ENCODE measurements at places on chromosomes 4 and X.
A peak's percentile ranks its signal among the peaks of the same experiment; 100 is the strongest.

DNA sequence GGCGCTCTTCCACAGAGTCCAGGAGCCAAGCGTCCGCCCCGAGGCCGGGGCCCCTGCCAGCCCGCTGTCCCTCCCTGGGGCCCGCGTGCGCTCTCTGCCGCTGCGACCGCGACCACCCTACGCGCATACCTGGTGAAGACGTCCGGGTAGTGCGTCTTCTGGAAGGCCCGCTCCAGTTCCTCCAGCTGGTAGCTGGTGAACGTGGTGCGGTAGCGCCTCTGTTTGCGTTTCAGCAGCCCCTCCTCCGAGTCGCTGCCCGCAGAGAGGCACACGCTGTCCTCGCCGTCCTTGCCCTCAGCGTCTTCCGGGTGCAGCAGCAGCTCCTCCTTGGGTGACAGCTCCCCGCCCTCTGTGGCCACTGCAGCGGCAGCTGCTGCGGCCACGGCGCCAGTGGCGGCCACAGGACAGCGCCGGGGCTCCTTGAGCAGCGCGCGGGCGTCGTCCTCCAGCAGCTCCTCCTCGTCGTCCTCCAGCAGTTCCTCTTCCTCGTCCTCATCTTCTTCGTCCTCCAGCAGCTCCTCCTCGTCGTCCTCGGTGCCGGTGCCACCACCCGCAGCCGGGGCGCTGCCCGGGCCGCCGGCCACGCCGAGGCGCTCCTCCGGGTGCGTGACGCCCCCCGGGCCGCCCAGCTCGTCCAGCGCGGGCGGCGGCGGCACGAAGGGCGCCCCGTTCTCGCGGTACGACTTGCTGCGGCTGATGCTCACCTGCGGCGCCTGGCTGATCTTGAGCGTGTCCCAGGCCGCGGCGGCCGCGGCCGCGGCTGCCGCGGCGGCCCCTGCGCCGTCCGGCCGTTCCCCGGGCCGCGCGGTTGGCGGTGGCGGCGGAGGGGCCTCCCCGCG lies 2.8 kb downstream of the ARX start:
- DNase-seq, result no peak

DNA sequence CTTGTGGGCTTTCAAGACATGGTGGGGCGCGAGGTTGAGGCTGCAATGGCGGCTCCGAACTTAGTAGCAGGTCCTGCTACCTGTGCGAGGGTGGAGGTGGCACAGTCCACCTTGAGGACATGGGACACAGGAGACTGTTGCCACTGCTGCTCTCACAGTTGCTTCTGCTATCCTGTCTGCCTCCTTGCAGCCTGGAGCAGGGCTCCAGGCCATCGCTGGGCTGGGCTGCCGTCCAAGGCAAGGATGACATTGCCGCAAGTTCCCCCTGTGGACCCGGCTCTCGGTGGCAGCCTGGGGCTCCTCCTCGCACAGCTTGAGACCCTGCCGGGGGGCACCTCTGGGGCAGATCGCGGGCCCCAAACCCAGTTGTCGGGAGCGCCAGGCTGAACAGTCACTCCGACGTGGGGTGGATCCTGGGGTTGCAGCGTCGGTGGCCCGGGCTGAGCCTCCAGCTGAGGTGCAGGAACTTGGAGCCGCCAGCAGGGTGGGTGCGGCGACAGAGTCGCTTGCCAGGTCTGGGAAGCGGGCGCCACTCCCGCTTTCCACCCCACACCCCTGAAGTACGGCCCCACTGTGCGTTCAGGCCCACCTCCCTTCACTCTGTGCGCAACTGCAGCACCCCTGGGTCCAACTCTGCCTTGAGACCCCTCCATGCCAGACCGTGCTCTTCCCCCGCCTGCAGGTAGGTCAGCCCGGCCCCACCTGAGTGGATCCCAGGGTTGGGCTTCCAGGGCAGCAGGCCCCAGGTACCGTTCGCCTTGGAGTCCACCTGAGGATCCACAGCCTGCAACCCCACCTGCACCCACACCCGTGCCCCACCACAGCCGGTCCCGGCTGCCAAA lies 192.7 kb upstream of the NUDT6 start:
- no peak for DNase-seq

DNA sequence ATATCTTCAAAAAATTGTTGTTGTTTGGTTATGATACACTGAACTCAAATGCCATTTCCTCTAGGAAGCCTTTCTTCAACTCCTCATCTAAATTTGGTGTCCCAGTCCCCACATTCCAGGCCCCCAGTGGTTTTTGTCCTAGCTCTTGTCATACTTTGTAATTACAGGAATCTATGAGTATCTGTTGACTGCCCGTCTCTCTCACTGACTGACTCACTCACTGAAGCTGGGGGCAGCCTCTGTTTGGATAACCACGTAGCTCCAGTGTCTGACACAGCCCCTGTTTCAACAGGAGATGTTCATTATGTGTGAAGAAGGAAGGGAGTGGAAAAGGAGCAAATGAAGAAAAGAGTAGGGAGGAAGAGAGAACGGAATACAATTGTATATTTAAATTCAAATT lies 284.1 kb upstream of the TENM3 start:
- DNase-seq, result no peak

DNA sequence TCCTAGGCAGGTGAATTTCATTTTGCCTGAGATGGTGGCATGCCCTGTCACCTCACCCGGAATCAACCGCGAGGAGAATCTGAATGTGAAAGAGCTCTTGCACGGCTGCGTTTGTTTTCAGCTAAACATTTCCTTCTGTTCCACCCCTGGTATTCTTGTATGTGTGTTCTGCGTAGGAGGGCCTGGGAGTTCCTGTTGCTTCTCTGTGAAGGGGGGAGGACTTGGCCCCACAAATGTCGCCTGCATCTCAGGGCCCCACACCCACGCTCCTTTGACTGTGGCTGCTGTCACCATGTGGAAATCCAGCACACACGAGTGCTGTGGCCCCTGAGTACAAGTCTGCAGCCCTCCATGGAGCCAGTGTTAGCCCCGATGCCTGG lies 45.8 kb upstream of the CLCN4 start:
- DNase-seq, result peak; percentile 73

DNA sequence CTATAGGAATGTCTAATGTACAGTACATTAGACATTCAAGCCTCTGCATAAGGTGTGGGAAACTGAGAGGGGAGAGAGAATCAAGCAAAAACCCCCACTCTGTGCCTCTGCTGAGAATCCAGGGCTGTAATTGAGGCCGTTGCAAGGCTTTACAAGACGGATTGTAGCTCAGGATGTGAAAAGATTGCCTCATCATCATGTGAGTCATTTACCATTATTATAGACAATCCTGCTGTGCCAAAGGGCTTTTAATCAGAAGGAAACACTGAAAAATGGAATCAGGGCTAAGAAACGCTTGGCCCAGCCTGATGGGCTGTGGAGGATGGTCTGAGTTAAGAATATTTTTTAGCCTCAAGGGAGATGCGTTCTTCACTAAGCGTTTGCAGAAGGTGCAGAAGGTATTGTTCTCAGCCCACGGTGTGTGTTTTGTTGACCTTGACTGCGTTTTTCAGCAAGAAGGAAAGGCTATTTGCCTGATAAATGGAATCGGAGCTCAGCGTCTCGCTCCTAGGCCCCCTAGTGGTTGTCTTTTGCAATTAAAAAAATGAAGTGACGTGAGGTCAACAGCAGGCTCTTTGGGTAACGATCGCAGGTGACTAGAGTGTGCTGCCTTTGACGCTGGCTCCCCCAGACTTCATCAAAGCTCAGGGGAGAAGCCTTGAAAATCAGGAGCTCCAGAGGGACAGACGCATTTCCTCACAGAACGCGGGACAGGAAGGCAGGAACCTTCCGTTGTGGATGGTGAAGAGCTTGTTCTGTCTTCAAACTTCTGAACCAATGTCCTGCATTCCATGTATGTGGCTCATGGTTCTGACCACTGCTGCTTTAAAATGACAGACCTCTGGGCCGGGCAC lies 18.1 kb upstream of the CHRNA9 start:
- peak; percentile 75 for DNase-seq

- DNase-seq, result no peak
These were observed 93.0 kb downstream of the CENPC start for GRCh38 chr4:67452100-67452845.

Data from activated CD4-positive, alpha-beta T cell treated with anti-CD3 and anti-CD28 coated beads for 48 hours (primary cell).